ENCODE measurements at places on chromosomes 2 and 18.
A peak's percentile ranks its signal among the peaks of the same experiment; 100 is the strongest.

- DNase-seq = no peak
Observed at GRCh38 chr2:120465989-120466703, 120.2 kb downstream of the INHBB start.

- DNase-seq = no peak
Observed at GRCh38 chr18:45284174-45284573, 331.1 kb upstream of the SLC14A2 start.

- DNase-seq = peak; percentile 71
Observed at GRCh38 chr2:9333591-9334171, 89.6 kb downstream of the ITGB1BP1 start.

- no peak for DNase-seq
Observed at GRCh38 chr18:44741511-44741910, 60.8 kb downstream of the SETBP1 start.

- no peak for DNase-seq
Observed at GRCh38 chr18:7585276-7585670, 18.2 kb downstream of the PTPRM start.

DNA sequence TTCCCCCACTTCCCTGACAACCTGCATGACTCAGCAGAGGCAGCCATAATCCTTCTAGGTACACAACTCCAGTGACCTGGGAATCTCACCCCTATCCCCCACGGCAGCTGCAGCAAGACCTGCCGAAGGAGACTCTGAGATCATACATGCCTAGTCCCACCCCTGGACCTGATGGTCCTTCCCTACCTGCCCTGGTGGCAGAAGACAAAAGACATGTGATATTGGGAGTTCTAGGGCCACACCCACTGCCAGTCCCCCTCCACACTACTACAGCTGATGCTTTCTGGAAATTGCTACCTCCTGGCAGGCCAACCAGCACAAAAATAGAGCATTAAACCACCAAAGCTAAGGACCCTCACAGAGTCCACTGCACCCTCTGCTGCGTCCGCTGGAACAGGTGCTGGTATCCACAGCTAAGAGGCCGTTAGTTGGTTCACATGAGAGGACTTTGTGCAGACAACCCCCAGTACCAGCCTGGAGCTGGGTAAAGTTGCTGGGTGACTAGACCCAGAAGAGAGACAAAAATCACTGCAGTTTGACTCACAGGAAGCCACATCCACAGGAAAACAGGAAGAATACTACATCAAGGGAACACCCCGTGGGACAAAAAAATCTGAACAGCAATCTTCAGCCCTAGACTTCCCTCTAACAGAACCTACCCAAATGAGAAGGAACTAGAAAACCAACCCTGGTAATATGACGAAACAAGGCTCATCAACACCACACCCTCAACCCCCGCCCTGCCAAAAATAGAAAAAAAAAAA, 12.5 kb downstream of the MARCO start:
- no peak for DNase-seq

- no peak for DNase-seq
Observed at GRCh38 chr2:192029089-192029488, 165.6 kb downstream of the TMEFF2 start.

GRCh38 chr2:32699151-32699550, 71.3 kb downstream of the TTC27 start:
- no peak for DNase-seq

DNA sequence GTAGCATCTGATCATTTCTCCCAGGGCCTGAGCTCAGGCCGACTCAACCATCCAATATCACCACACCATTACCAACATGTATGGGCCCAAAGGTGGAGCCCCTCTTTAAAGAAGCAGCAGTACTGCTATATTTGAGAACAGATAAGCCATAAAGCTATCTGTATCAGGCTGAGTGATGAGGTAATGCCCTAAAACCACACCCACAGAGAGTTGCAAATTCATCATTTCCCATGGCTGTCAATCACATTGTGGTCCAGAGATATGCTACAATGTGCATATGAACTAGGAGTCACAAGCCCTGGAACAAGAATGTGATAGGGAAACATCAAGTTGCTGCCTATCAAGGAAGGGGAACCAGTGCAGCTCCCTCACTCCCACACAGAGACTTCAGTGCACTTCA, 52.6 kb upstream of the GALNT13 start:
- DNase-seq = no peak

- DNase-seq = peak; percentile 55
Observed at GRCh38 chr2:88329815-88330603, 122.5 kb downstream of the FOXI3 start.
